ENCODE measurements at places on chromosomes 1 and 21. TPM values are rescaled to one million over a fixed set of nuclear protein-coding genes. Genes with fewer than 3 reads are reported as not detected.

DNA sequence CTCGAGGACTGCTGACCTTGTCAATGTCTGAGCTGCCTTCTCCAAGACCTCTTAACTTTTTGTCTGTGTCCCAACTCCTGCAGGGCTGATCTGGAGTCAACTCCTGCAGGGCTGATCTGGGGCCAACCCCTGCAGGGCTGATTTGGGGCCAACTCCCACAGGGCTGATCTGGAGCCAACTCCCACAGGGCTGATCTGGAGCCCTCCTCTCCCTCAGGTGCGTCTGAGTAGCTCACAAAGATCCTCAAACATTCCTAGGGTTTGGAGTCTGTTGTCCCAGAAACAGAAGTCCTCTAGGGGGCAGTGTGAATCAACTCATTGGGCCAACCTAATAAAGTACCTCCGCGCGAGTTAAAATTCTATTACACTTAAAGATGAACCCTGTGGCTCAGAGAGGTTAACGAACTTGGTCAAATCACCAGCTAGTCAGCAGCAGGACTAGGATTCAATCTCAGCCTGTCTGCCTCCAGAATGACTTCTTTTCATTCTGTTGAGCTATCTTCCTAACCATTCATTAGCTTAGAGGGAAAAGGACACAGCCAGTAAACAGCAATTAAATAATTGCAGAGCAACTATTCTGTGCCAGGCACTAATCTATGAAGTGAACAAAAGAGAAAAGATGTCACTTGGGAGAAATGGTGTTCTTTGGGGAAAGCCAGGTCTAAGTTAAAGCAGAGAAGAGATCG is 17.2 kb upstream of the RLF start:
- DNase-seq: peak; percentile 31

DNA sequence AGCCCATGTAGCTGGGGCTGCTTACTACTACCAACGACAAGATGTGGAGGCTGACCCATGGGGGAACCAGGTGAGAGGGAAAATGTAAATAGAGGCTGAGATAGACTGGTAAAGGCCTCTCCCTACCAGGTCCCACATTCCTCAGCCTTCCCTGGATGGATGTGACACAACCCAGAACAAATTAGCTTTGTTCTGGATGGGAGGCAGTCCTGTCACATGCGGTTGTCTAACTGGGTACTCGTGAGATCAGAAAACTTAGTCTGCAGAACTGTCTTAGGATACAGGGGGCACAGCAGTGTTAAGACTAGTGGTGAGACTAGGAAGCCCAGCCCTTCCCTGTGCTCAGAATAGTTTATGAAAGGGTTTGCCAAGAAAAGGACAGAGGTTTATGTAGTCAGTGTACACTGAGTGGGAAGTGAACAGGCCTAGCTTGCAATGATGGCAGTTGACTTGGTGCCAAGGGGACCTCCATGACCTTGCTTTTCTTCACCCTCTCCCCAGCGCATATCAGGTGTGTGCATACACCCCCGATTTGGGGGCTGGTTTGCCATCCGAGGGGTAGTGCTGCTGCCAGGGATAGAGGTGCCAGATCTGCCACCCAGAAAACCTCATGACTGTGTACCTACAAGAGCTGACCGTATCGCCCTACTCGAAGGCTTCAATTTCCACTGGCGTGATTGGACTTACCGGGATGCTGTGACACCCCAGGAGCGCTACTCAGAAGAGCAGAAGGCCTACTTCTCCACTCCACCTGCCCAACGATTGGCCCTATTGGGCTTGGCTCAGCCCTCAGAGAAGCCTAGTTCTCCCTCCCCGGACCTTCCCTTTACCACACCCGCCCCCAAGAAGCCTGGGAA is 8.4 kb downstream of the MMACHC start:
- DNase-seq: no peak

MPZ gene
- total RNA-seq: 1.6 TPM

DNA sequence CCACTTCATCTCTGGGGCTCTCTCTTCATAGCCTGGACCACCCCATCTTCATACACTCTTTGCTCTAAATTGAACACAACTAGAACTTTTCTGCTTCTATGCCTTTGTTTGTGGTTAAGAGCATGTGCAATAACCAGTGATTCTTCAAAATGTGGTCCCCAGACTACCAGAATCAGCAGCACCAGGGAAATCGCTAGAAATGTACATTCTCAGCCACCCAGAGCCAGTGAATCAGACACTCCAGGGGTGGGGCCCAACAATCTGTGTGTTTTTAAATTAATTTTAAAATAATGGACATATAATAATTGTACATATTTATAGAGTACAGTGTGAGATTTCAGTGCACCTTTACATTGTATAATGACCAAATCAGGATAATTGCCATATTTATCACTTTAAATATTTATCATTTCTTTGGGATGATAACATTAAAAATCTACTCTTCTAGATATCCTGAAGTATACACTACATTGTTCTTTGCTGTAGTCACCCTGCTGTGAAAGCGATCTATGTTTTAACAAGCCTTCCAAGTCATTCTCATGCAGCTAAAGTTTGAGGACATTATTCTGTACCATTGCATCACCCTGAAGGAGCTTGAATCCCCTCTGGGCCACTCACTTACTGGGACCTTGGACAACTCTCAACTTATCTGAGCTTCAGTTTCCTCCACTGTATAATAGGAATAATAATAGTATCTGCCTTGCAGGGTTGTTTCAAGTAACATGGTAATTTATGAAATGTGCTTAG is 10.8 kb downstream of the GRHL3 start:
- DNase-seq: no peak

- no peak for DNase-seq
Measured at GRCh38 chr1:43463479-43463878, 9.7 kb upstream of the HYI start.

DNA sequence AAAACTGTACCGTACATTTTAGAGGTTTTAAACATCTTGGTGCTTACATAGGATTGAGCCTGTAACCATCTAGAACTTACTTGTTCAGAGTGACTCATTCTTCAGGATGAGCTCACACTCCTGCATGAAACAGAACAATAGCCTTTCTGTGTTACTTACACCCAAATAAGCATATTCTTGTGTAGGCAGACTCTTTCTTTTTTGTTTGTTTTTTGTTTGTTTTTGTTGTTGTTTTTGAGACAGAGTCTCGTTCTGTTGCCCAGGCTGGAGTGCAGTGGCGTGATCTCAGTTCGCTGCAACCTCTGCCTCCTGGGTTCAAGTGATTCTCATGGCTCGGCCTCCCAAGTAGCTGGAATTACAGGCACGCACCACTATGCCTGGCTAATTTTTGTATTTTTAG is 3.8 kb upstream of the CA6 start:
- peak; percentile 54 for DNase-seq

NPL gene
- 24.1 TPM for total RNA-seq
